ENCODE measurements at places on chromosomes 16 and 17.
A peak's percentile ranks its signal among the peaks of the same experiment; 100 is the strongest.

DNA sequence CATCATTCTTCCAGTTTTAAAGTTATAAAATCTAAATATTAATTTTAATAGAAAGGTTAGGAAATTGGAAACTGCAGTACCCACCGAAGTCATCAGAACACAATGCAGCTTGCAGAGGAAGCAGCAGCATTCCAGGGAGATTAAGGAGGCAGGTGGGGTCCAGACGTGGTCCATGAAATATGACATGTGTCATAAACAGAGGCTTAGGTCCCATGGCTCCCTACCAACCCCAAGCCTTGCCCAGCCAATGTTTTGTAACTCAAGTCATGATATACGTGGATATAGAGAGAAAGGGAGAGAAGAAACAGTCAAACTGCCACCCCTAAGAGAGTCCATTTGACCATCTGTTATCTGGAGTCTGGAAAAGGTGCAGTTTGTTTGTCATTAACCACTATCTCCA, 670.0 kb downstream of the TOX3 start:
- DNase-seq, result no peak

- no peak for DNase-seq
Measured at GRCh38 chr16:3046641-3047386, 453 bp downstream of the MMP25 start.

- DNase-seq, result peak; percentile 91
Measured at GRCh38 chr16:21554795-21555585, 44.4 kb upstream of the METTL9 start.

DNA sequence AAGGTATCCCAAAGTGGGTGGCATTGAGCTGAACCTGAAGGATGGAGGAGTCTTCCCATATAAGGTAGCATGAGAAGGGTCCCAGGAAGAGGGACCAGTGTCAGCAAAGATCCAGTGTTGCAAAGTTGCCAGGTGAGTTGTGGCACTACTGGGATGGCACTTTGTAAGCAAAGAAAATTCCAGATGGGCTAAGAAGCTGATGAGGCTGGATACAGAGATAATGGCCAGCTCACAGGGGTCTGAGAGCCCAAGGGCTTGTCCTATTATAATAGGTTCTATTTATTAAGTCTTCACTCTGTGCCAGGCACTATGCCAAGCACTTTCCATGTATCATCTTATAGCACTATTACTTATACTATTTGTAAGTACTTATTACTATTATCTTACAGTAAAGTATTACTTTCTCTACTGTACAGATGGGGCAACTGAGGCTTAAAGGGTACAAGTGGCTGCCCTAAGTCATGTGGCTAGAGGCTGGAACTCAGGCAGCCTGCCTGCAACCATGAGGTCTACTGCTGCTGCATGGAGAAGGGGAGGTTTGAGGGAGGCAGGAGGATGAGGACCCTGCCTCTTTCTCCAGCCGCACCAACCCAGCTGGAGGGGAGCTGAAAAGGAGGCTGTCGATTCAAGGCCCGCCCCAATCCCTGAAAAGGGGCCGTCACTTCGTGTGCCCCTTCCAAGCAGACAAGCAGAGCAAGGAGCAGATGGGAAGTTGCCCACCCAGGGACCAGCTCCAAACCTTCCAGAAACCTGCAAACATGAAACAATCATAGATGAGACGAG, 86.5 kb downstream of the C16orf78 start:
- peak; percentile 3 for DNase-seq

DNA sequence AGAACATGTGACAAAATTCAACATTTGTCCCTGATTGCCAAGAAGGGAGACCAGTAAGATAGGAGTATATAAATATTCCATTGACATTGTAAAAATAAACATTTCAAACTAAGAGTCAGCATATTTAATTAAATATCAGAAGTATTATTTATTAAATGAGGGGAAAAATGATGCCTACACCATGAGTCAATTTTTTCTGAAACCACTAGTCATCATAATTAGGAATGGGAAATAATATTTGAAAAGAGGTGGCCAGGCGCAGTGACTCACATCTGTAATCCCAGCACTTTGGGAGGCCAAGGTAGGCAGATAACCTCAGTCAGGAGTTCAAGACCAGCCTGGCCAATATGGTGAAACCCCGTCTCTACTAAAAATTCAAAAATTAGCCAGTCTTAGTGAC, 2.1 kb downstream of the CMTM1 start:
- DNase-seq, result no peak

- no peak for DNase-seq
Measured at GRCh38 chr16:29674188-29674587, 4.8 kb upstream of the QPRT start.

DNA sequence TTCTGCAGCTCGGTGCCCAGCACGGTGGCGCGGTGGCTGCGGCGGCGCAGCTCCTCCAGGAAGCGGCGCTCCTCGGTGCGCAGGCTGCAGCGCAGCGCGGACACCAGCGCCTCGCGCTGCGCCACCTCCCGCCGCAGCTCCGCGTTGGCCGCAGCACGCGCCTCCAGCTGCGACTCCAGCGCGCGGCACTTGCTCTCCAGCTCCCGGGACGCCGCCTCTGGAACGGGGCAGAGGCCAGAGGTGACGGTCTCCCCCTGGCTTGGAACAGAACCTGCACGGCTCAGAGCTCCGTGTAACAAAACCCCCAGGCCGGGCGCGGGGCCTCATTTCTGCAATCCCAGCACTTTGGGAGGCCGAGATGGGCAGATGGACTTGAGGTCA, 13.2 kb upstream of the CLUH start:
- DNase-seq, result no peak

DNA sequence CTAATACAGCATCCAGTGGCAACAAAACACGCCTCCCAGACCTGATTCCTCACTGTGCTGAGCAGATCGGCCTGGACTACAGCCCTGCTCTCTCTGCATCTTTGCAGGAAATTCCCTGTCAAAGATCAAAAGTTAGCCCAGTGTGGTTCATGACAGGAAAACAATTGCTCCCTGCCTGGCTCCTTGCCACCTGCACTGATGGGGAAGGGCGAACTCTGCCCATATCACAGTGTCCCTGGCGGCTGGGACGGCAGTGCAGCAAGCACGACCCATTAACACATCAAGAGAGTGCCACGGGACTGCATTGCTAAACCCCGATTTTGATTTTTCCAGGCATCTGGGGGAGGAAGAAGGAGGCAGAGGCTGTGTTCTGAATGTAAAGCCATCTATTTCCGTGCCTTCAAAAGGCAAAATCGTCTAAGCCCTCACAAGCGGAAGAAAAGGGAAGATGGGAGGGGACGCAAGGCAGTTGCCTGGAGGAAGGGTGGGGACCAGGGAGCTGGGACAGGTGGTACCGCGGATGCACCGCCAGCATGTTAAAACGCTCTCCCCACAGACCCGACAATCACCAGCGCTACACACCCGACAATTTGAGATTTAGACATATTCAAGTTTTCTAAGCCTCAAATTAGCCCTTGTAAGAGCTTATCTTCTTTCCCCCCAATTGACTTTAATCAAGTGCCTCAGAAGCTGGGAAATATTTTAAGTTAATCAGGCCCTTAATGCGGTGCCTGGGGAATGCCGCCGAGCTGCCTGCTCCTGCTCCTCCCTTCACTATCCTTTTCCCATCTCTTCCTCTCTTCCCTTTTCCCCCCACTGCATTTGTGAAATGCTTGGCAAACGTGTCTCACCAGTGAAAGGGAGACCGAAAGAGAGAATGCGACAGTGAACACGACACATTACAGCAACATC, 238.8 kb upstream of the CDH5 start:
- no peak for DNase-seq

DNA sequence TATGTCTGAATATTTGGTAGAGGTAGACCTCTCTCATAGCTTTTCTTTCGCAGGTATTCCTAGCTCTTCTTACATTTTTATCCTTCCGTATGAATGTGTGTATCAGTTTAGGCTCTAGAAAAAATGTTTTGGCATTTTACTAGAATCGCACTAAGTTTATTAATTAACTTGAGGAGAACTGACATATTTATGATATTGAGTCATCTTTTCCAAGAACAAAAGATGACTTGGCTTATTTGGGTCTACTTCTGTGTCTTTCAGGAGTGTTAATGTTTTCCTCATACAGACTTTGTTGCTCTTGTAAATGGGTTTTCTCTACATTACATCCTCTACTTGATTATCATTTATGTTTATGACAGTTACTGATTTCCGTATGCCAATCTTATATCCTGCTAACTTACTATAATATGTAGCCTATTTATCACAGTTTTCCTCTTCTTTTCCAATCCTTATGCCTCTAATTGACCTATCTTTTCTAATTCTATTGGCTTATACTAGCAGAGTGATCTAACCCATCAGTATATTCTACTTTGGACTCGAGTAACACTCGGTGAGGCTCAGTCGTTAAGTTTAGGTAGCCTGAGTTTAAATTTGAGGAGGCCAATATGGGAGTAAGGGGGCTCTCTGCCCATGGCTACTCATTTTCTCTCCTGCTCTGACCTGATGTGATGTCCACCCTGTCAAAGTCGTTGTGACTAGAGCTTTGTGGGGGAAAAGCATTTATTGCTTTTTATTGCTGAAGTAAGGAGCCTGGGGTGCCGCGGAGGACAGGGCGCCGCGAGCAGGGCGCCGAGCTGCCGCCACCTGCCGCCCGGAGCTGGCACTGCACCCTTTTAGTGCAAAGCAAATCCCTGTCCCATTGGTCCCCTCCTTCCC, 20.0 kb downstream of the ST6GALNAC1 start:
- DNase-seq, result peak; percentile 69

DNA sequence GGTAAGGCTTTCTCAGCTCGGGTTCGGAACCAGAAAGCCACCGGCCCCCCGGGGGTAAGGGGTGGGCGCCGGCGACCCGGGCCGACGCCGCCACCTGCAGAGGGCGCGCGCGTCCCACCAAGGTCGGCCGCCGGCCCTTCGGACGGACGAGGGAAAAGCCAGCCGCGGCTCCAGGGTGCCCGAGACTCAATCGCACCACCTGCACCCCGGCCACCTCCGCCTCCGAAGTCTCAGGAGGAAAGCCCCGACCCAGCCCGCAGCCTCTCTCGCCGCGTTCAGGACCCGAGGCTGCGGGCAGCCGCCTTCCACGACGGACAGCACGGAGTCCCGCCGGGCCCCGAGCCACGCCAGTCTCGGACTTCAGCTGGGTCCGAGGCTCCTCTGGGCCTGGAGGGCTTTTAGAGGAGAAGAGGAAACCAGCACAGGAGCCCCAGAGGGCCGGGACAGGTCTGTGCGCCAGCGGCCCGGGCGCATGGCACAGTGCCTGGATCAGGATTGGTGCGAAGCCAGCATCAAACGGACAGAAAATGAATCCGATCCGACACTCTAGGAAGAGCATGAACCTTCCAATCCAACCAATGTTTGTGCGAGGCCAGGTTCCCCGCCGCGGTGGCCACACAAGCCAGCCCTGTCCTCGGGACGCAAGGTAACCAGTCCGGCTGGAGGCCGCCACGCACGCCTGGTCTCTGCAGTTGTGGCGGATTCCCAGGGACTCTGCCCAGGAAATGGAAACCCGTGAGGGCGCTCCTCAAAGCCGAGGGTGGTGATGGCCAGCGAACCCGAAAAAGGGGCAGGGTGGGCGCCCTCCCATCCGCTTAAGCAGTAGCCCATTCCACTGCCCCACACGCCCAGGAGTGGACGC, 6.7 kb downstream of the CBX8 start:
- DNase-seq, result peak; percentile 50

- DNase-seq, result no peak
Measured at GRCh38 chr16:1098266-1098991, 2.4 kb upstream of the C1QTNF8 start.

DNA sequence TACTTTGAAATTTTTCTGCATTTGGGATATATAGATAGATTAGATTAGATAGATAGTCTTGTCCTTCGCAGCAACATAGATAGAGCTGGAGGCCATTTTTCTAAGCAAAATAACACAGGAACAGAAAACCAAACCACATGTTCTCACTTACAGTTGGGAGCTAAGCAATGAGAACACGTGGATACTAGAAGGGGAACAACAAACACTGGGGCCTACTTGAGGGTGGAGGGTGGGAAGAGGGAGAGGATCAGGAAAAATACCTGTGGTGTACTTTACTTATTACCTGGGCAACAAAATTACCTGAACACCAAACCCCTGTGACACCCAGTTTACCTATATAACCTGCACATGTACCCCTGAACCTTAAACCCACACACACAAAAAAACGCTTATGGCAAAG, 14.3 kb downstream of the PRKAR1A start:
- DNase-seq, result no peak

GRCh38 chr16:1723450-1724147, 17.6 kb downstream of the MAPK8IP3 start:
- no peak for DNase-seq

DNA sequence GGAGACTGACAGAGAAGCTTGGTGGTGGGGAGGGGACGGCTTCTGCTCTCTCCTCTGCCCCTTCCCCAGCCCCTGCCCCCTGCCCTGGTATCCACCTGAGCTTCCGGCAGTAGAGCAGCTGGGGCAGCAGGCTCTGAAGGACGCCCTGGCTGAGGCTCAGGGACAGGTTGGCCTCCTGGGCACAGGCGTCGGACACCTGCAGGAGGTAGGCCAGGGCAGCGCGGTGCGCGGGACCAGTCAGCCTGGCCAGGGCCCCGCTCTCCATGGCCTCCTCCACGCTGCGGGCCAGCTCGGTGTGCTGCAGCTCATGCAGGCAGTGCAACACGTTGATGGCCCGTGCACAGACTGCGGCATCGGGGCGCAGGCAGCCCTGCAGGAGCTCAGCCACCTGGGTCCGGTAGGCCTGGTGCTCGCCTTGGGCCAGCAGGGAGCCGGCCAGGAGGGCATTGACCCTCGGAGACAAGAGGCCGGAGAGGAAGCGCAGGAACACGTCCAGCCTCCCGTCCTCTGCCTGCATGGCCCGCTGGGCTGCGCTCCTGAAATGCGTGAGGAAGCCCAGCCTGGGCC, 14.2 kb downstream of the NLRC3 start:
- no peak for DNase-seq

- DNase-seq, result no peak
Measured at GRCh38 chr16:75818491-75818890, 92.2 kb upstream of the CPHXL start.

DNA sequence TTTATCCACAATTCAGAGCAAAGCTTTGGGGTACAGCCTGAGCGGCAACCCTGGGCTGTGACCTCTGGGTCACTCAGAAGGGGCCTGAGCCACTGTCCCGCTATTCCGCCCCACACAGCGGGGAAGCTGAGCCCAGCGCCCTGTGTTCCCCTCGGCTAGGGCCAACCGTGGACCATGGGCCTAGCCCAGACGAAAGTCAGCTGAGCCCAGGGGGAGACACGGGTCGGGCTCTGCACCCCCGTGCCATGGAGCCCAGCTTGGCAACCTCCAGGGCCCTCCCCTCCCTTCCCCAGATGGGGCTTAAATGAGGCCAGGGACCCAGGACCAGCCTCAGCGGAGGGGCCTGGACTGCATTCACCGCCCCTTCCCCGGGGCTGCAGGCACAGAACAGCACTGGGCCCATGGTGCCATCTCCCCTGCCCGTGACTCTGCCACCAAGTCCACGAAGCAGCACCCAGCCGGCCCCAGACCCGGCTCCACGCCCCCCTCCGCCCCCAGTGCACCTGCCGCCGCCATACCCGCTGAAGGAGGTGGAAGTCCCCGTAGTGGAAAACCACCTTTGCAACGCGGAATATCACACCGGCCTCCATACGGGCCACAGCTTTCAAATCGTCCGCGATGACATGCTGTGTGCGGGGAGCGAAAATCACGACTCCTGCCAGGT, 1.8 kb downstream of the TPSD1 start:
- no peak for DNase-seq

GRCh38 chr16:610513-611381, 20.0 kb upstream of the WFIKKN1 start:
- no peak for DNase-seq
